RPMI7951 (cell line): ENCODE measurements at places on chromosomes 3 and 15. TPM values are rescaled to one million over a fixed set of nuclear protein-coding genes. Genes with fewer than 3 reads are reported as not detected.

Gene SMAD6
- total RNA-seq = 2.0 and 2.7 TPM in 2 replicates

Gene SI
- not detected in 2 replicates for total RNA-seq

Gene RBSN
- 9.6 and 12.9 TPM in 2 replicates for total RNA-seq

DNA sequence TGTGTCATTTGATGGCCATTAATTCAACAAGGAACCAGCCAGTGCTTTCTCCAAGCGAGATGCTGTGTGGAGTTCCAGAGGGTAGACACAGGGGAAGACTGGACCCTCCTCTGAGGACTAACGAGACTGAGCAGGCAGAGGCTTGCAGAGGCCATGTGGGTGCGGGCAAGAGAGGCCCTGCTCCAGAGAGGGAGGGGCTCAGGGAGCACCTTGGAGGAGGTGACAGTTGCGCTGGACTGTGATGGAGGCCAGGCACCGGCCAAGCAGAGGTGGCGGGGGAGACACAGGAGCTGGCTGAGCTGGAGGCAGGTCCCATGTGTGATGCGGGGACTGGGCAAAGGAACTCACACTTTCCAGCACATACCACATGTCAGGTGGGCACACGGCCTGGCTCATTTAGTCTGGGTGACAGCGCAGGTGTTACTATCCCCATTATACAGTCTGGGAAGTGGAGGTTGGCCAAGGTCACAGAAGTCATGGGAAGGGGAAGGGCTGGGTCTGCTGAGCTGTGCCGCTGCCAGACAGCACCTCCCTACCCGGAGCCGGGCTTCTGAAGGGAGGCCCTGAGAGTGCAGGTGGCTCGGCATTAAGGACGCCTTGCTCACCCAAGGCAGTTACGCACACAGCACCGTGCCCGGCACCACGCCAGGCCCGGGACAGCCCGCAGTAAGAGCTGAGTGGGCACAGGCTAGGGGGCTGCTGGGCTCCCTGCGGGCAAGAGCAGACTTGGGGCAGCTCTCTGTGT, 3.7 kb downstream of the MELTF start:
- no peak for DNase-seq

GRCh38 chr15:77964193-77964592, 113.3 kb downstream of the TBC1D2B start:
- no peak for DNase-seq

GRCh38 chr3:61864886-61865285, 303.5 kb downstream of the PTPRG start:
- no peak for DNase-seq

GRCh38 chr3:58429657-58430056, 4.0 kb downstream of the PDHB start:
- DNase-seq = no peak
